Epithelial cell of esophagus (primary cell): ENCODE measurements at places on chromosomes 3 and 15.

- peak; percentile 75 for DNase-seq
Measured at GRCh38 chr3:171825222-171825828, 15.0 kb upstream of the PLD1 start.

GRCh38 chr15:95468820-95469219 is 861.7 kb upstream of the NR2F2 start:
- DNase-seq: no peak

- no peak for DNase-seq
Measured at GRCh38 chr3:124282751-124283651, 291.1 kb upstream of the ROPN1 start.

DNA sequence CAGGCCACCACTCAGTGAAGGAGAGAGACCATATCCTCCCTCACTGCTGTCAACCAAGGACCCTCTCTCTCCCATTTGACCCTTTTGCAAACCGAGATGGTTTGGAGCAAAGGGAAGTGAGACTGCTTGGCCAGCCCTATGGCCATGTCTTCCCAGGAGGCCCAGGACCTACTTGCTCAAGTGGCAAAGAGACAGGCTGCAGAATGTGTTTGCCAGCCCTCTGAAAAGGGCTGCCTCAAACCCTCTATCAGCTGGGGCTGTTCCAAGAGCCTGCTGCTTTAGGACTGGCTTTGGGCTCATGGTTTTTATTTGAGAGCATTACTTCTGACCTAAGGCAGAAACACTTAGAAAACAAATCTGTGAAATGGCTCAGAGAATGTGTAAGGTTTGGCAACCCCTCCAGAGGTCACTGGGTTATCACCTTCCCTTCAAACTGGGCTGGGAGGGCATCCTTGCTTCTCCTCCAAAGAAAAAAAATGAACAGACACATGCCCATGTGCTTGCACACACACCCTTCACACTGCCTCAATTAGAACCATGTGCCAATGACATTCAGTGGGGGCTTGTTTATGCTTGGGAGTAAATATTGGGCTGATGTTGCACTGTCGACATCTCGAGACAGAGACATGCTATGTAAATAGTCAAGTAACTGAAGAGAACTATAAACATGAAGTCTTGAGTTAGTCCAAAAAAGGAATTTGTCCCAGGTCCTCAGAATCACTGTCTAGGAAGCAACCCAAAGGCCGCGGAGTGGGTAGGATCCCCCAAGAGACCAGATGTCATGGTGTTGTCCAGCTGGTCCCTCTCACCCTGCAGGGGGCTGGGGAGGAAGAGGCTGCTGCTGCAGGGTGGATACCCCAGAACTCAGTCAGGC is 49.8 kb upstream of the CTDSPL start:
- DNase-seq: no peak

DNA sequence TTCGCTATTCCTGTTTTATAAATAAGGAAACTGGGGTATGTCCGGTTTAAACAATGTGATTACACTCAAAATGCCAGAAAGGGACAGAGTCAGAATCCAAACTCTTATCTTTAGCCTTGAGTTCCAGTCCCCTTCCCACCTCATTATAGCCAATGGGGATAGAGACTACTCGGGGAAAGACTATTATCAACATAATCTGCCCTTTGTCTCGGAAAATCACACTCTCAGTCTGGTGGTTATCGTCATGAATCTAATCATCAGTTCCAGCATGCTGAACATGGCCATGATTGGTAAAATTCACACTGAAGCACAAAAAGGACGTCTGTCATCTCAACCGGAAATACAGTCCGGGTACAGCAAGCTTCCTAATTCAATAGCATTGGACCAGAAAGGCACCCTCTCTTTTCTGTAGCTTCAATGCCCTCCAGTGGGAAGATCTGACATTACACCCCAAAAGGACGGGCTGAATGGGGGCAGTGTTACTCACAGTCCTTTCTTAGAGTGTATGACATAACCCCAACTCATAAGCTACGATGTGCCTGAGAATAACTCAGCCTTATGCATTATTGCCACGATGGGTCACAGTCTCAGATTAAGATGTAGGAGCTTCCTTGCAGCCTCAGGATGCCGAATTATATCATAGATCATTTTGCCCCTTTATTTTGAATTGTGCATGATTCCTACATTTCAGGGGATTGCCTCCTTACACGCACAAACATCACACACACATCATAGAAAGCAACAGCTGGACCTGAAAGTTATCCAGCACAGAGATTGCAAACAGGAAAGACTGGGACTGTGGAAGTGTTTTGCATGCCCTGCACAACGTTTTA is 390.4 kb upstream of the LMCD1 start:
- DNase-seq: peak; percentile 80

- no peak for DNase-seq
Measured at GRCh38 chr15:57324590-57324890, 51.8 kb upstream of the CGNL1 start.
